ENCODE measurements at places on chromosomes 13 and 19.

DNA sequence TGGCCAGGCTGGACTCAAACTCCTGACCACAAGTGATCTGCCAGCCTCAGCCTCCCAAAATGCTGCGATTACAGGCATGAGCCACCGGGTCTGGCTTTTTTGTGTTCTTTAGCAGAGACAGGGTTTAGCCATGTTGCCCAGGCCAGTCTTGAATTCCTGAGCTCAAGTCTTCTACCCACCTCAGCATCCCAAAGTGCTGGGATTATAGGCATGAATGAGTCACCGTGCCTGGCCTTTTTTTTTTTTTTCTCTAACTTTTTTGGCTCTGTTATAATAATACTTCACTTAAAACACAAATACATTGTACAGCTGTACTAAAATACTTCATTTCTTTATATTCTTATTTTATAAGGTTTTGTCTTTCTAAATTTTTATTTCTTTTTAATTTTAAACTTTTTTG, 599.5 kb upstream of the PCDH9 start:
- no peak for DNase-seq

GRCh38 chr19:9856609-9857008, 21.5 kb downstream of the PIN1 start:
- DNase-seq = no peak

DNA sequence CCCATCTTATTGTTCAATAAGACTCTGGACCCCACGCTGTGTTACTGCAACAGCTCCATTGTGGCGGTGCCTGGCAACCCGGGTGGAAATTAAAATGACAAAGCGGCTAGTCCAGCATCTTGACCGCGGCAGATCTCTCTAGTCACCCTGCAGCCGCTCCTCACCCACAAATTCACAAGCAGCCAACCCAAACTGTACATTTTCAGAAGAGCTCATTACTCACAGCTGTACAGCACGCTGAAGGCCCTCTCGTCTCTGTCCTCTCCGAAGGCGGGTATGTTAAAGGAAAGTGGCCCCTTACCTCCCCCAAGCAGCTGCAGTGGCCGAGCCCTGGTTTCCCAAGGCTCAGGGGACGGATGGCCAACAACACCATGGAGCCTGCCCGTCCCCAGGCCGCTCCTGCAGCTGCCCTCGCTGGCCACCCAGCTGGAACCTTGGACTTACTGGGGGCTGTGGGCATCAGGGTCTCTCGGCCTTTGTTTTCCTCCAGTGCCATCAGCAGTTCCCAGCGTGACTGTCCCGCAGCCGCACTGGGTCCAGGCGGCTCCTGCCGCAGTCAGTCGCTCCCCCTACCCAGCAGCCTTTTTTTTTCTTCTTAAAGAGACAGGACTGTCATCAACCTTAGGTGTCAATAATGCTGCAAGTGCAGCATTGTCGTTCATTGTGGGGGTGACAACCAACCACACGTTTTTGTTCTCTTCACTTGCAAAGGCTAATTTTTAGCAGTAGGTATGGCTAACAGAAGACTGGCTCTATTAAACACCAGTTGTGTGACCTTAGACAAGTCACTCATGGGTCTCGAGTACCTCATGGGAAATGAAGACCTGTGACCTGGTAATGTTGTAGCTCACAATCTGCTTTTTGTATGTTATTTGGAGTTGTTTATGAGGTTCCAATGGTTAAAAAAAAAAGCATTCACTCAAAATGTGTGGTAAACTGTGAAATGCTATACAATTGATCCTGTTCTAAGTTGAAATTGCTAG, at the start of gene SACS:
Gene SACS, minus strand, starts transcription at position 532 of the 983 bp plus-strand sequence. CDS start 22,463 bp downstream, outside the sequence.
- no peak for DNase-seq

GRCh38 chr13:70613295-70613694, 505.0 kb upstream of the KLHL1 start:
- no peak for DNase-seq

DNA sequence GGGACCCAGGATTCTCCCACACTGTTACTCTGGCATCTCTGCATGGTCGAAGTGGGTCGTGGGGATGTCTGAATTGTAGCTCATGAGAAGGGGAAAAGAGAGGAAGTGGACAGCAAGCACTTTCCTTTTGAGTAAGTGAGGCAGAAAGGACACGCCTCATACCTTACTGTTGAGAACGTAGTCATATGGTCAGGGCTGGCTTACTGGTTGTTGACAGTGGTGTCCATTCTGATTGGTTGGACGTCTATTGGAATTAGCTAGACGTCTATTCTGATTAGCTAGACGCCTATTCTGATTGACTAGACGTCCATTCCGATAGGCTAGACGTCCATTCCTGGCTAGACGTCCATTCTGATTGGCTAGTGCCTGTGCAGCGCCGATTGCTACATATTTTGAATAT, 12.4 kb downstream of the GRIN2D start:
- DNase-seq = no peak

- DNase-seq = no peak
These were observed 32.9 kb upstream of the POU2F2 start for GRCh38 chr19:42165146-42165545.

GRCh38 chr19:21532904-21533303, 27.5 kb downstream of the ZNF429 start:
- no peak for DNase-seq

DNA sequence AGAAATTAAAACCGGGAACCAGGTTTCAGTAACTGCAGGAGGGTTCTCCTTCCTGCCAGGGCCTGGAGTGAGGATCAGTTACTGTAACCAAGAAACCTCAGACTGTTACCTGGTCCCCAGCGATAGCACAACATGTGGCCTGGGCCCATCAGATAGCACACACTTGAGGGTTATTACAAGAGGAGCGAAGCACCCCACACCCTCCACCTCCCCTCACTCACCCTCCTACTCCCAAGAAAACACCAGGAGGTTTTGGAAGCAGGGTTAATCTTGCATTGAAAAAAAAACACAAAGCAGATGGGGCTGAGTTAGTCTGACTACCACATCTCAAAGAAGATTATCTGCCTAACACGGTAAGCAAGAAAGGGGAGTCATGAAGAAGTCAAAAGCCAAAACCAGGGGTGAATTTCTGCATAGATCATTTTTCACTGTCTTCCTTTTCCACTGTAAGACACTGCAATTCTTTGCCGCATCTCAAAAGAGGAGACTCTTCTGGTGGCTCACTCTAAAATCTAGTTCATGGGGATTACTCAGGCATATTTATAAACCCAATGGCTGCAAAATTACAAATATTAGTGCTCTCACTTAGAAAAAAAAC, 75.9 kb upstream of the DOCK9 start:
- DNase-seq = no peak

GRCh38 chr13:44243198-44243857, 130.3 kb upstream of the SERP2 start:
- DNase-seq = no peak

DNA sequence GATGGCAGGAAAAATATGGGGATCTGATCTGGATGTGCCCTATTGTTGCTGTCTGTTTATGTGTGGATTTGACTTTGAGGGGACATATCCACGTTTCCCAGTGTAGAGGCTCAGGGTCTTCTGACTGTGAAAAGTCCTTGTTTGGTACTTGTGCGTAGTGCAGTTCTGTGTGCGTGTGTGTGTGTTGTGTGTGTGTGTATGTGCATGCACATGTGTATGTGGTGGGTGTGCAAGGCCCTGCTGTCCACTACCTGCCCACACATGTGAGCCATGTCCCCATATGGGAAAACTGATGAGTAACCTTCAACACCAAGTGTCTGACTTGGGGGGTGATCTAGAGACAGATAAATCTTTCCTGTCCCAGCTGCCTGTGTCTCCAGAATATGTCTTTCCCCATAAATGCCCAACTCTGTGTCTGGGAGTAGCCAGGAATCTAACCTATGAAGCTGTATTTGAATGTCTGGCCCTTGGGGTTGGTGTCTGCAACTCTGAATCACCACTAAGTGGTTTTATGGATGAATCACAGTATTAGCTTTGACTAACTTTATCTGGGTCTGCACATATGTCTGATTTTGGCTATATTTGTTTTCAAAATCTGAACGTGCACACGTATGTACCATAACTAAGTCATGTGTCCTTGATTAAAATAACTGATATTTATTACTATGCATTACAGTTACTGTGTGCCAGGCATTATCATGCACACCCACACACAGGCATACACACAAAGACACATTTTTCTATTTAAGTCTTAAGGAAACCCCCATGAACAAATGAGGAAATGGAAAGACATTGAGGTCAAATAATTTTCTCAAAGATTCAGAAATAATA, 17.4 kb downstream of the KLK2 start:
- DNase-seq = no peak

- no peak for DNase-seq
These were observed 9.4 kb downstream of the NRTN start for GRCh38 chr19:5814123-5814851.

GRCh38 chr19:17739121-17739875, 12.0 kb upstream of the FCHO1 start:
- no peak for DNase-seq

Measured in skeletal muscle cell (primary cell).